CD4-positive, alpha-beta memory T cell (primary cell): ENCODE measurements at places on chromosomes 7 and 10. TPM values are rescaled to one million over a fixed set of nuclear protein-coding genes. Genes with fewer than 3 reads are reported as not detected.

GRCh38 chr7:155375337-155376277 is 77.9 kb downstream of the INSIG1 start:
- no peak overlapping the region for H3K27ac ChIP-seq
- DNase-seq = no peak

DNA sequence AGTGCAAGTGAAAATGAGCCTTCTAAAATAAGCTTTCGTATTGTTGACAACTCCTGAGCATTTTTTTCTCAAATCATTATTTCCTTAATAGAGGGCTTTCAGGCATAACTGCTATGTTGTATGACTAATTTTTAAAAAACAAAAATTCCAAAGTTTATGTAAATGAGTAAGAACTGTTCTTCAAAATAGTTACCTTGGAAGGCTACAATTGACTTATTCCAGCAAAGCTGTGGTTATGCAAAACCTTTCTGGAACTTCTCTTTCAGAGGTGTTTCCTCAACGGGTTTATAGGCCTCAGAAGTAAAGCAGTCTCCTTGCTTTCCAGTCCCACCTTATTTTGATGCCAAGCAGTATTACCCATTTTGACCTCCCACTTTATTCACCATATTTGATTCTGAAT is 2.5 kb downstream of the SLC25A28 start:
- no peaks in the 10 kb centered on the region for H3K27me3 ChIP-seq
- peaks cover 8% of the 10 kb centered on the region for H3K36me3 ChIP-seq
- H3K4me1 ChIP-seq = peaks cover 51% of the 10 kb centered on the region
- H3K4me3 ChIP-seq = no peak overlapping the region
- H3K27ac ChIP-seq = peak overlapping the region; percentile 19

TFR2 gene
- total RNA-seq = 6.2 TPM

GRCh38 chr10:114380797-114381196 is 23.5 kb downstream of the AFAP1L2 start:
- no peaks in the 10 kb centered on the region for H3K4me1 ChIP-seq
- DNase-seq = no peak
- no peak overlapping the region for H3K4me3 ChIP-seq
- no peaks in the 10 kb centered on the region for H3K36me3 ChIP-seq
- no peaks in the 10 kb centered on the region for H3K27me3 ChIP-seq
- no peak overlapping the region for H3K27ac ChIP-seq

GRCh38 chr10:29174389-29174788 is 114.5 kb upstream of the LYZL1 start:
- no peaks in the 10 kb centered on the region for H3K27me3 ChIP-seq
- no peaks in the 10 kb centered on the region for H3K36me3 ChIP-seq
- no peaks in the 10 kb centered on the region for H3K4me1 ChIP-seq
- DNase-seq = no peak
- no peak overlapping the region for H3K27ac ChIP-seq

DNA sequence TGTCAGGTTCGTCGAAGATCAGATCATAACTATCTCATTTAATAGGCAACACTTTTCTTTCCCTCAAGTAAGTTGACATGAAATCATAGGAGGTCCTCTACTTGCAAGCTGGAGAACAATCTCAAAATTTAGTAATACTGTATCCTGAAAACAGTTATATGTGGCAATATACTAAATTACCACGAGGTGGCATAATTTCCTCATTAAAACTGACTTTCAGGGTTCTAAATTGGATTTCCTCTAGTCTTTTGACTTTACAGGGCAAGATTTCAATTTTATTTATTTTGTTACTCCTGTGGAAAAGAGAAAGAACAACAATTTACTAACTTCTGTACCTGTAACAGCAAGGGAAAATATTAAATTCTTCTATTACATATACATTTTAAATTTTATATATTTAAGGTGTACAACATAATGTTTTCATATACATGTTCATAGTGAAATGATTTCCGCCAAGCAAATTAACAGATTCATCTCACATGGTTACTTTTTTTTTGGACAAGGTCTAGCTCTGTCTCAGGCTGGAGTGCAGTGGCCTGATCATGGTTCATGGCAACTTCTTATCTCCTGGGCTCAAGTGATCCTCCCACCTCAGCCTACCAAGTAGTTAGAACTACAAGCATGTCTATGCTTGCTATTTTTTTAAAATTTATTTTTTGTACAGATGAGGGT is 53.4 kb upstream of the CYP2C18 start:
- no peak for DNase-seq
- no peaks in the 10 kb centered on the region for H3K27me3 ChIP-seq
- no peak overlapping the region for H3K4me3 ChIP-seq

DNA sequence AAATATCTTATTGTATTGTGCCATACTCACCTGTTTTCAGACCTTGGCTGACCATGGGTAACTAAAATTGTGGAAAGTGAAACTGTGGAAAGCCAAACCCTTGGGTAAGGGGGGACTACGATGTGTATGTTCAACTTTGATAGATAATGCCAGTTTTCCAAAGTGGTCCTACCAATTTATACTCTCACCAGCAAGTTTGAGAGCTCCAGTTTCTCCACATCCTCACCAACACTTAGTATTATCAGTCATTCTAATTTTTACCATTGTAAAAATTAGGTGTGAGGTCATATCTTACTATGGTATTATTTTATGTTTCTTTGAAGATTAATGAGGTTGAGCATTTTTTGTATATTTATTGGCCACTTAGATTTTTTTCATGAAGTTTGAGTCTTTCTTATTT is 346.9 kb upstream of the PODXL start:
- no peak overlapping the region for H3K27ac ChIP-seq
- H3K4me1 ChIP-seq = no peaks in the 10 kb centered on the region
- H3K4me3 ChIP-seq = no peak overlapping the region

TMEM139 gene
- 0.61 TPM for total RNA-seq

GRCh38 chr7:145471883-145472282 is 636.0 kb upstream of the TPK1 start:
- H3K4me3 ChIP-seq = no peak overlapping the region
- H3K4me1 ChIP-seq = no peaks in the 10 kb centered on the region
- no peaks in the 10 kb centered on the region for H3K36me3 ChIP-seq

DNA sequence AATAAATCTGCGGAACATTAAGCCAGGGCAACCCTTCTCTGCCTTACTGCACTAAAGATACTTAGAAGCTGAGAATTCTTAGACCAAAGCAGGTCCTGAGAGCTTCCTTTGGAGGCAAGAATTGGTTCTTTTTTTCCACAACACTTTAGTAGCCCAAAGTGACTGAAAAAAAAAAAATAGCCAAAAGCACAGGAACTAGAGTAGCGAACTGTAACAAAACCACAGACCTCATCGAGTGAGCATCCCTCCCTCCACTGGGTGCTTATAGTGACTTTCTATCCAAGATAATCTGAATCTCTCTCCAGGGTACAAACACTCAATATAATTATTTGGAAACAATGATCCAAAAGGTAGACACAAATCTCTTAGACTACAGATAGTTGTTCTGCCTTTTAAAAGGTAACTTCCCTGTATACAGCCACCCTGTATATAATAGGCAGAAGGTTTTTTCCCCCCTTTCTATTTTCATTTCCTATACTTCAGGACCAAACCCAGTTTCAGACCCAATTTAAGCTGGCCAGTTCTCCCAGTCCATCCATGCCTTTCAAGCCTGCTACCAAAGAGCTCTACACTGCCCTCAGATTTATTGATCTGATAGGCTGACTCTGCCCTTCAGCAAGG is 31.6 kb upstream of the KCNIP2 start:
- H3K27me3 ChIP-seq = no peaks in the 10 kb centered on the region
- no peak overlapping the region for H3K4me3 ChIP-seq
- no peak for DNase-seq
- H3K27ac ChIP-seq = no peak overlapping the region
- no peaks in the 10 kb centered on the region for H3K4me1 ChIP-seq

MNX1 gene
- not detected for total RNA-seq

EXOC6 gene
- total RNA-seq = 10.5 TPM

UPK3B gene
- 3.3 TPM for total RNA-seq

DNA sequence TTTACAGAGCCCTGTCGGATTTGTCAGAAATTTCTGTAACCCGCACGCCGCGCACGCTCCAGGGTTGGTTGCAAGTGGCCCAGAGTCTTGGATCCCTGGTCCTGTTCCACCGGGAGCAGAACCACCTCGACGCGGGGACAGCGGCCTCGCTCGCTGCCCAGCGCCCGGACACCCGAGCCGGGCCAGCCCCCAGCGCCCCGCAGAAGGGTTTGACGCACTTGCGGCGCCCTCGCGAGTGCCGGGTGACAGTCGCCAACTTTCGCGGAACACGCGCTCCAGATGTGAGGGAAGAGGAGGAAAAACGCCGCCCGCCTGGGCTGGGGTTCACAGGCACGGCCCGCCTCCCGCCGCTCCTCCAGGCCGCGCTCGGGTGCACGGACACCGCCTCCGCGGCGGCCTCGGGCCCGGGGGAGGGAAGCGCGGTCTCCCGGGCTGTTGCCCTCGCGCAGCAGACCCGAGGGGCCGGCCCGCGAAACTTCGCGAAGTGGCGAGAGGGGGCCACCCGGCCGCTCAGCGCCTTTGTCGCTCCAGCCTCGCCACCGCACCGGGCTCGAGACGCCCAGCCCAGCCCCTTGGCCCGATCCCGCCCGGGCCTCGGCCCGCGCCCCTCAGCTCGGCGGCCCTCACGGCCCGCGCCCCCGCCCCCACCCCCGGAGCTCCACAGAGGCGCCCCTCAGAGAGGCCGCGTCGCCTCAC is 514 bp downstream of the RNF216 start:
- H3K4me1 ChIP-seq = peaks cover 50% of the 10 kb centered on the region
- H3K27ac ChIP-seq = peak overlapping the region; percentile 79
- DNase-seq = peak; percentile 44
- peak overlapping the region; percentile 57 for H3K4me3 ChIP-seq
- H3K36me3 ChIP-seq = no peaks in the 10 kb centered on the region

- no peak for DNase-seq
- no peak overlapping the region for H3K4me3 ChIP-seq
- no peaks in the 10 kb centered on the region for H3K36me3 ChIP-seq
These were observed 47.4 kb downstream of the SGMS1 start for GRCh38 chr10:50576245-50576815.

GRCh38 chr7:139634087-139634486 is 110.6 kb downstream of the CLEC2L start:
- DNase-seq = no peak
- H3K27me3 ChIP-seq = no peaks in the 10 kb centered on the region
- peaks cover 7% of the 10 kb centered on the region for H3K36me3 ChIP-seq

- H3K4me3 ChIP-seq = no peak overlapping the region
- H3K4me1 ChIP-seq = no peaks in the 10 kb centered on the region
- no peak for DNase-seq
- H3K27me3 ChIP-seq = no peaks in the 10 kb centered on the region
- H3K27ac ChIP-seq = no peak overlapping the region
These were observed 33.6 kb downstream of the PDE1C start for GRCh38 chr7:32036557-32036956.

- H3K4me3 ChIP-seq = no peak overlapping the region
- no peaks in the 10 kb centered on the region for H3K4me1 ChIP-seq
- no peaks in the 10 kb centered on the region for H3K36me3 ChIP-seq
- no peak overlapping the region for H3K27ac ChIP-seq
These were observed 275.5 kb downstream of the ZWINT start for GRCh38 chr10:56085406-56086122.

- no peaks in the 10 kb centered on the region for H3K27me3 ChIP-seq
- no peak for DNase-seq
- no peak overlapping the region for H3K27ac ChIP-seq
- no peak overlapping the region for H3K4me3 ChIP-seq
These were observed 43.8 kb upstream of the RABGEF1 start for GRCh38 chr7:66696774-66697191.

DNA sequence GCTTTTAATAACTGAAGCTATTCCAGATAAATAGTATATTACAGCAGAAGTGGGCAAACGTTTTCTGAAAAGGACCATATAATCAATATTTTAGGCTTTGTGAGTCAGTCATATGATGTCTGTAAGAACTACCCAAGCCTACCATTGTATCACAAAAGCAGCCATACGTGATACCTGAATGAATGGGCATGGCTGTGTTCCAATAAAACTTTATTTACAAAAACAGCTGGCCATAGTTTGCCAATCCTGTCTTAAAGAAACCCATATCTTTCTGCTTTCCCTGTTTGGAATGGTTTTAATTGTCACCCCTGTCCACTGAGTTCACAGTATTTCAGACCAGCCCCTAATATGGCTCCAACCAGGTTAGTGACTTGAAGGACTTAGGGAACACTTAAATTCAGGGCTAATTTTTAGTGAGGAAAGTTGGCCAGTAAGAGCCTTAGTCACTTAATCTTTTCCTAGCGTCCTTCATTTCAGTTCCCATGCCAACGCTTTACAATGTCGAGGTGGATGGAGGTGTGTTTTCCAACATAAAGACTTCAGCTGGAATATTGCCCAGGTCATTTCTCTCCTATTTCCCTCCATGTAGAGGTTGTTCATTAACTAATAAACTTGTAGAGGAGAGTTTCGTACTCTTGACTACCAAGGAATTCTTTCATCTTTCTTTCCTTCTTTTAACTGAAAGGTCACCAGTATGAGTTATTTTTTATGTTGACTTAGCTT is 184.5 kb downstream of the TRIL start:
- no peak for DNase-seq
- H3K36me3 ChIP-seq = no peaks in the 10 kb centered on the region
- H3K4me3 ChIP-seq = no peak overlapping the region
- no peaks in the 10 kb centered on the region for H3K27me3 ChIP-seq
- no peaks in the 10 kb centered on the region for H3K4me1 ChIP-seq

- H3K4me3 ChIP-seq = no peak overlapping the region
- peaks cover 49% of the 10 kb centered on the region for H3K4me1 ChIP-seq
- peak; percentile 86 for DNase-seq
These were observed 46.6 kb downstream of the PWWP2B start for GRCh38 chr10:132443605-132443982.

DNA sequence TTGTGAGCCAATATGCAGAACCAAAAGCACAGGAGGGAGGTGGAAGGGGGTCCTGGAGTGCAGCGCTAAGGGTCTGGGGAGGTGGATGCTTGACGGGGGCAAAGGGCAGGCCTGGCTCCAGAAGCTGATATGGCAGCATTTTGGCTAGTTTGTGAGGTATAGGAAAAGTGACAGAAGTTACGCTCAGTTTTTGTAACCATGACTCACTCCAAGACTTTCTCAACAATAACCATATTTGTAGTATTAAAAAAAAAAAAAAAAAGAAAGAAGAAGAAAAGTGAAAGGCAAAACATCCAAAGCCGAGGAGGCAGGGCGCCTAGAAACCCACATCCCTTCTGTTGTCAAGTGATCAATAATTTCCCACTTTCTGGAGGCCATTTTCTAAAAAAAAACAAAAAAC is 92.3 kb downstream of the RNF216 start:
- H3K27me3 ChIP-seq = no peaks in the 10 kb centered on the region
- H3K4me1 ChIP-seq = peaks cover 99% of the 10 kb centered on the region
- no peak overlapping the region for H3K4me3 ChIP-seq
- peak overlapping the region; percentile 51 for H3K27ac ChIP-seq

DNA sequence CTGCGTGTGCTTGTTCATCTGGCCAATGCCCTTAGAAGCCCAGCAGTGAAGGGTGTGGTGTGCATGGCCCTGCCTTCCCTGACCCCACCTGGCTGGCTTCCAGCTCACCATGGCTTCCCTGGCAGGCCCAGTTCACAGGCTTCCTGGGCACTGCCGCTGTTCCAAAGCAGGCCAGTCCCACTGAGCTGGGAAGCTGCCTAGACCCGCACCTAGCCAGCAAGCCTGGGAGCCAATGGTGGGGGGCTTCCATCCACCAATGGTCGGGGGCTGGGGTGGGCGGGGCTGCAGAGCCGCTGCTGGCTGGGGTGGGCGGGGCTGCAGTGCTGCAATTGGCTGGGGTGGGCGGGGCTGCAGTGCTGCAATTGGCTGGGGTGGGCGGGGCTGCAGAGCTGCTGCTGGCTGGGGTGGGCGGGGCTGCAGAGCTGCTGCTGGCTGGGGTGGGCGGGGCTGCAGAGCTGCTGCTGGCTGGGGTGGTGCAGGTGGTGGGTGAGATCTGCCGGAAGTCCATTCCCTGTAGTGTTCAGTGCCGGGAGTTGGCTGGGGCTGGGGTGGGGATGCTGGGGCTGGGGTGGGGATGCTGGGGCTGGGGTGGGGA is 12.4 kb downstream of the CALY start:
- peaks cover 17% of the 10 kb centered on the region for H3K4me1 ChIP-seq
- peak; percentile 44 for DNase-seq
